ENCODE measurements at places on chromosomes 3 and 15.

- DNase-seq, result peak; percentile 35
Observed at GRCh38 chr3:139111392-139112229, 66.9 kb upstream of the PRR23C start.

DNA sequence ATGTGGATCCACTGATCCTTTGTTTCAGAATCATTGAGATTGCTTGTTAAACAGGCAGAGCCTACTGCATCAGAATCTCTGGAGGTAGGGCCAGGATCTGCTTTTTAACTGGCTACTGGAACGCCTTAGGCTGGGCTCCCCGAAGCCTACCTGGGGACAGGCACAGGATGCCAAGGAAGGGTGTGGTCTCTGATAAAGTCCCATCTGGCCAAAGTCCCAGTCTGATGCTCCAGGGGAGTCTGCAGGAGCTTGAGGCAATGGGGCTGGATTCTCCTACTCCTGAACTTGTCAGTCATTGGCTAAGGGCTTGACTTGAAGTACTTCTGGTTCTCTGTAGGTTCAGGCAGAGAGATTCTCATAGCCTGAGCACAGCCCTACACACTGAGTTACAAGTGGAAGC, 22.4 kb upstream of the CCK start:
- no peak for DNase-seq

- no peak for DNase-seq
Observed at GRCh38 chr3:124654470-124654845, 75.8 kb upstream of the UMPS start.

DNA sequence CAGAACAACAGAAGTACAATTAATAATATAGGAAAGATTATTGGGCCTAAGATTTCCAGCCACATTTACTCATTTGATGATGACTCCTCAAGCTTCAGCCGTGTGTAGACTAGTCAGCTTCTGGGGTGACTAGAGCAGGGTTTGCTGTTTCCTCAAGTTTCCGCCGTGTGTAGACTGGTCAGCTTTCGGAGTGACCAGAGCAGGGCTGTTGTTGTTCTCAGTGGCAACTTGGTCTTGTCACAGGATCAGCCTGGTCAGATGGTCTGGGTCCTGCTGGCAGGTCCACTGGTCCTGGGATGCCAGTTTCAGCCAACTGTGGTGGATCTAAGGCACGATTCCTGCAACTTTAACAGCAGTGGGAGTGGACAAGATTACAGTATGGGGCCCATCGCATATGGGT, 21.8 kb upstream of the NOX5 start:
- DNase-seq, result no peak

DNA sequence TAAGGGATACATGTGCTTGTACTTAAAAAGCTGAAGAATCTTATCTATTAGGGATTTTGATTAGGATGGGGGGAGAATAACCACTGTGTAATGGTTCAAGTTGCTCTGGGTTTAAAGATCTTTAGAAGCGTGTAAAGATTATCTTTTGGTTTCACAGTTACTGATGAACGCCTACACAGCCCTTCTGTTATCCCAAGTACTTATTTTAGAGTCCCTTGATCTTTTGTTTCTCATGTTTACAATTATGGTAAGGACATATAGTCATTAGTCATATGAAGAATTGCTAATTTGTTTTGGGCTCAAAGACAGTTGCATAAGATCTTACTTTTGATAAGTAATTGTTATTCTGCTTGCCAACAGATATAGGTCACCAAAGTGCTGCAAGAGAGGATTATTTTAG, 160.1 kb downstream of the PLCL2 start:
- DNase-seq, result no peak

DNA sequence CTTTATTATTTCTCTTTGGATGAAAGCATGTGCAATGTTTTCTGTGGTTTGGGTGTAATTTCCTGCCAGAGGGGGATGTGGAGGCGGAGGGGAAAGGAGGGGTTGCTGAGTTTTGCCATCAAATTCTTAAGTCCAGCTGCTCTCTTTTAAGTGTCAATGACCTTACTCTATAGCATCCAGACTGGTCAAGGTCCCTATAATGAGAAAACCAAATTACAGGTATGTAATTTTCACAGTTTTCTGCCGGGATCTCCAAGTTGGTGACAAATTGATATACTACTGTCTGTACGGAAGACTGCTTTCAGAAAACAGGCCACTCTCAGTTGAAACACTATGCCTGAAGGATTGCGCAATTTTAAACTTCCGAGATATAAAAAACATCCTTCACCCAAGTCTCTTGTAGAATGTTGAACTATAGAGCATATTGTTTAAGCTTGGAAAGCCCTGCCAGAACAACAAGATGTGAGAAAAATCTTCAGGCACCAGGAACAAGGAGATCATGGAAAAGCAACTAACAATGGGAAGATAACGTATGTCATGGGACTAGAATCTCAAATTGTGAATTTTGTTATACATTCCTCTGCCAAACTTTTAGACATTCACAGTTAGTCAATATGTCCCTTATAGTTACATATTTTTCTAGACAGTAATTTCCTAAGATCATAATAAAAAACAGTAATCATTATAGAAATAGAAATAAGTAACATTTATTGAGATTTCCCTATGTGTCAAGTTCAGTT, 300.7 kb upstream of the SATB1 start:
- DNase-seq, result no peak

DNA sequence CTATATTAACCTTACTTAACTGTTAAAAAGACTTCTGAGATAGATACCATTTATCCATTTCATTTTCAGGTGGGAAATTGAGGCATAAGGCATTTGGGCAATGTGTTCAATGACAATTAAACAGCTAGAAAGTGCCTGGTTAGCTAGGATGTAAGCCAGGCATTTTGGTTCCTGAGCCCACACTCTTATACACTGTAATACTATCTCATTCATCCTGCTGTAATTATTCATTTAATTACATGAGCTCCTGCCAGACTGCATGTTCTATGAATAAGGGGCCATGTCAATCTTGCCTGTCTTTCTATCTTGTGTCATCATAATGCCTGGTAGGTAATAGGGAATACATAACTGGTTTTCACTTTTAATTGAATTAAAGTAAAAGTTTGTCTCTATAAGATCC, 74.0 kb downstream of the RBMS3 start:
- DNase-seq, result no peak

DNA sequence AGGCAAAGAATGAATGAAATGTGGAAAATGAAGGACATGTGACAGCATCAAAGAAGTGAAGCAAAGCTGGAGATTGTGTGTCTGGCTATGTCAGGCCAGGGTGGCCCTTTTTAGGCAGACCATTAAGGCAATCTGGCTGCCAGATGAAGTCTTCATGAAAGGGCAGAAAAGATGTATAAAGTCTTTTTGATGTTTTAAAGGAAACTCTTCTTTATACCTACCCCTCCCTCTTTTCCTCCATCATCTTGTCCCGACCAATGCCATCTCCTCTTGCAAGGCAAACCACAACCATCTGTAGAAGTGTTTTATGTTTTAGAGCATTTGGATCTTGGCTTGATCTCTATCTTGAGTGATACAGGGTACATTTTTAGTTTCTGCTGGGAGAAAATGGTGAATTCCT, 259.2 kb downstream of the LSAMP start:
- no peak for DNase-seq

DNA sequence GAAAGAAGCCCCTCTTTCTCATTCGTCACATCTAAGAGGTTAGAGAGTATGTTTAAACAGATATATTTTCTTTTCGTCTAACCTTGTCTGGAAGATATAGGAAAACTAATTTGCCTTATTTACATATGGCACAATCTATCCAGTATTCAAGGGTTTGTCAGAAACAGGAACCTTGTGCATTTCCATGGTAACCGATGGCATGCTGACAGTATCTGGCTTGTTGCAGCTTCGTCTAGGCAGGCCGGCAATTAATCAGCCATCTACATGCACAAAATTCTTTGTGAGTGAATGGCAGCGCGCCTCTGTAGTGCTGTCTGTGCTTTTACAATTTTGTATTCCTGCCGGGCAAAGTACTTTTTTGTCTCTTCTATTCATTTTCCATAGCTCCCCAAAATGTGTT, 294.0 kb upstream of the SOX2 start:
- no peak for DNase-seq

GRCh38 chr3:127438951-127439350, 151.1 kb upstream of the PRR20G start:
- no peak for DNase-seq

- no peak for DNase-seq
Observed at GRCh38 chr15:73539212-73540128, 93.7 kb downstream of the NPTN start.

GRCh38 chr3:64365877-64366276, 140.6 kb upstream of the PRICKLE2 start:
- DNase-seq, result no peak

DNA sequence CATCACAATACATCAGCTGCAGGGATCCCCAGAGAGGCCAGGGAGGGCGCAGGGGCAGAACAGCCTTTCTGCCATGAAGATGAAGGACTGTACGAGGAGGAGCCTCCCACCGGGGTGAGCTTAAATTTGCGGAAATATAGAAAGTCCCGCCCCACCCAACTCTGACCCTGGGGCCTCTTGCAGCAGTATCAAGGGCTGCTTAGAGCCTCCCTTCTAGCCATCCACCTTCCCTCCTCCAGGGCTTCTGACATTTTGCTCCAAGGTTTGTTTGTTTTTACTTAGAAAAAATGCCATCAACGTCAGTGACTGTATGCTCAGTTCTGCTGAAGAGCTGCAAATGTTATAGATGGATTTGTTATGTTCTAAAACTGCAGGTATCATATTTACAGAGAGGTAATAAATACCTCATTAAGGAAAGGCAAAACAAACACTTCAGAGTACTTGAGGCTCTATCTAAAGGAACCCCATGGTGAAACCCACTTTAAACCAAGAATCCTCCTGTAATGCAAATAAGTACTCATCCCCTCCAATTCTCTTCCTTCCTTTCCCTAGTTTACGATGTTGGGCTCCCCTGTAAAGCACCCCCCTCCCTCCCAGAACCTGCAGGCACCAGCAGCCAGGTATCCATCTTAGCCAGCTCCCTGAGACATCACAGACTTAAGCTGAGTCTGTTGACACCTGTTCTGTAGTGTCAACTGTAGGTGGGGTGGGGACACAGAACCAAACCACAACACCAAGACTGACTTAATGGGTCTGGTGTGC, 30.5 kb downstream of the RFTN1 start:
- no peak for DNase-seq

DNA sequence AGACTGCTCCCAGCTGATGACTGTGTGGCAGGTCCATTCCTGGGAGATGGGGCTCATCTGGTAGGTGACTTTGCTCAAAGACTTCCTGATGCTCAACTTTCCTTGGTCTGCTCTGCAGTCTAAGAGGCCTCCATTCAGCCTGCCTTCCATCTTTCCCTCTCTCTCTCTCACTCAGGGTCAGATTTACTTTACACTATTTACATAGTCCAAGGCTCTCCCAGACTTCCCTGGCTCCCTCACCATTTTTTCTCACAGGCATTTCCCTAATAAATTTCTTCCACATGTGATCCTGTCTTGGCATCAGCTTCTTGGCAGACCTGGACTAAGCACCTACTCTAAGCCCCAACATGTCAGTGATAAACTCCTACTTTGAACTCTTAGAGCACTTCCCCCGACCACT, 13.0 kb upstream of the PCCB start:
- no peak for DNase-seq

- DNase-seq, result no peak
Observed at GRCh38 chr3:171088496-171088895, 62.0 kb upstream of the SLC2A2 start.

GRCh38 chr3:180319461-180319860, 282.5 kb upstream of the TTC14 start:
- DNase-seq, result no peak

- DNase-seq, result no peak
Observed at GRCh38 chr15:27844018-27844666, 255.0 kb downstream of the OCA2 start.

DNA sequence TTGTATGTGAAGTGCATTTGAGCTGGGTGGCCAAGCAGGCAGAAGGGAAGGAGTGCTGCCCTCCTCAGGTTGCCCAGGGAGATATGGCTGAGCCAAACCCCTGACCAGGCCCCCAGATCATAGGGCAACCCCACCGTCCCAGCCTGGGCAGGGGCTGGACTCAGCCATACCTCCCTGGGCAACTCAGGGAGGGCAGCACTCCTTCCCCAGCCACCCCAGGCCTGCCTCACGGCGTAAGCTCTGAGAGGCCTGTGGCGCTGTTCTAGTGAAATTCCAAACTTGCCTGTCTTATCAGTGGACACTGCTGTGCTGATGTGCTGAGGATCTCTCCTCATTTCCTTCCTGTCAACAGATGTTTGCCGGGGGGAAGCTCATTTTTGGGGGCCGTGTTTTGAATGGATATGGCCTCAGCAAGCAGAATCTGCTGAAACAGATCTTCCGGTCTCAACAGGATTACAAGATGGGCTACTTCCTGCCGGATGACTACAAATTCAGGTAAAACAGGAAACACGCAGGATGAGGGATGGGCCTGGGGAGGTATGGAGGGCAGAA, 57.6 kb upstream of the FGD5 start:
- DNase-seq, result no peak

- no peak for DNase-seq
Observed at GRCh38 chr15:76330080-76330680, 6.4 kb upstream of the ISL2 start.

GRCh38 chr3:71361334-71361890, 222.1 kb downstream of the FOXP1 start:
- DNase-seq, result no peak

DNA sequence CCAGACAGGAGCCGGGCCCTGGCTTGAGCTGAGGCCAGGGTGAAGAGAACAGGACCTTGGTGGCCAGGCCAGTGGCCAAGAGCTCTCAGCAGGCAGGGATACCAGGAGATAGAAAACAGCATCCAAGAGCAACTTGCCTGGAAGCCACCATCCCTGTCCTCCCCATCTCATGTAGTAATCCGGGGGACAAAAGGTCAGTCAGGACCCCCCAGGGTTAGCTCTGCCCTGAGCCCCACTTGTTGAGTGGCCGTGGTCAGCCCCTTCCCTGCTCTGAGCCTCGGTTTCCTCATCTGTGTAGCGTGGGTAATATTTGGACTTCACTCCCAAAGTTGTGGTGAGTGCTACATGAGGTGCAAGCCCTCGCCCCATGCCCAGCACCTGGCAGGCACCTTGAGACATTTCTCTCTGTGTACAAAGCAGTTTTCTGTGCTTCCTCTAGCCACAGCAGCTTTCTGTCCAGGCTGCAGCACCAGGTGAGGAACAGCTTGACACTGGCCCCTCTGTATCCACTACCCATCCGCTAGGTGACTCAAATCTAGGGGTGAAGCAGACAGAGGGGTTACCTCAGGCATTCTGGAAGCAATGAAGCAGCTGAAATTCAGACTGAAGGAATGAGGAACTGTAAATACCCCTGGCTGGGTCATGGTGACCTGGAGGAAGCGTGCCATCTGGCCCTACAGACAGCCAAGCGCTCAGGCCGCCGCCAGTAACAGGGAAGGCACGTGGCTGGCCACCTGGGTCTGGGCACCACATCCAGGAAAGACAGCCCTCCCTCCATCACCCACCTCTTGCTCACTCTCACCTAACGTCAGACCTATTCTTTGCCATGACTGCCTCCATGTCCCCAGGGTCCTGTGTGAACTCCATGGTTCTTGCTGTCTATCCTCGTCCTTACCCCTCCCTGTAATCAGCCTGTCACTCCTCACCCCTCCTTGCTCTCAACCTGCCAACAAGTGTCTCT, 6.7 kb downstream of the CISH start:
- no peak for DNase-seq

GRCh38 chr3:192861972-192862371, 55.7 kb downstream of the MB21D2 start:
- DNase-seq, result no peak

GRCh38 chr3:8567784-8568575, 66.4 kb downstream of the LMCD1 start:
- no peak for DNase-seq

GRCh38 chr3:69122403-69122802, at the start of gene LMOD3:
Gene LMOD3, minus strand, starts transcription at chr3:69122595. Its CDS starts 209 bp downstream, at chr3:69122386.
- DNase-seq, result no peak

GRCh38 chr3:167887096-167887495, 151.6 kb downstream of the SERPINI1 start:
- DNase-seq, result no peak

Measured in activated CD8-positive, alpha-beta memory T cell treated with anti-CD3 and anti-CD28 coated beads for 1 hour (primary cell).